ENCODE measurements at places on chromosomes 6 and 20.

DNA sequence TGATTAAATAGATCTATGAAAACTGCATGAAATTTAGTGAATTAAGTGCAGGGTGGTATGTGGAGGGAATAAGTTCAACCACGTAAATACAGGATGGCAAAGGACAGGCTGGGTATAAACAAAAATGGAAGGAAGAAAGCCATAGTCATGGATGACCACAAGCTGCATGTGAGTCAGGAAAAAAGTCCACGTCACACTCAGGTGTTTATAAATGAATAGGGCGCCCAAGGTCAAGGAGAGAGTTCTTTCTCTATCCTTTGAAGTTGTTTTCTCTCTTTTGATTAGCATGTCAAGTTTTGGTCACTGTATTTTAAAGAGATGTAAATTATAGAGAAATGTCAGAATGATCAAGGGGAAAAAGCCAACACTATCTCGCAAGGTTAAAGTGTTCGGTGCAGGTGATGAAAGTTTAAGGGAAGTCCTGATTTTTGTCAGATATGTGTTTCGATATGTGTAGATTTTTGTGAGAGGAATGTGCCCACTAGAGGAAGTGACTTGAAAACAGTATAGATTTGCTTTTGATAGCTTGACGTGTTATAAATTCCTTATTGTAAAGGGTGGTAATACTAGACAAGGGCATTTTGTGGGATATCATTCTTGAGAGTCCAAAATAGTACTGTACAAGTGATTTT is 58.7 kb downstream of the MAP3K4 start:
- DNase-seq = no peak

GRCh38 chr6:135566311-135567068 is 69.0 kb upstream of the AHI1 start:
- DNase-seq = no peak

- no peak for DNase-seq
Measured at GRCh38 chr20:44832724-44833123, 22.4 kb upstream of the RIMS4 start.

- DNase-seq = no peak
Measured at GRCh38 chr6:149727793-149728498, 10.0 kb upstream of the LATS1 start.
